NCI-H1694 (cell line): ENCODE measurements at places on chromosomes 11 and 22.

GRCh38 chr22:25553131-25553530, 11.3 kb upstream of the GRK3 start:
- DNase-seq: no peak

DNA sequence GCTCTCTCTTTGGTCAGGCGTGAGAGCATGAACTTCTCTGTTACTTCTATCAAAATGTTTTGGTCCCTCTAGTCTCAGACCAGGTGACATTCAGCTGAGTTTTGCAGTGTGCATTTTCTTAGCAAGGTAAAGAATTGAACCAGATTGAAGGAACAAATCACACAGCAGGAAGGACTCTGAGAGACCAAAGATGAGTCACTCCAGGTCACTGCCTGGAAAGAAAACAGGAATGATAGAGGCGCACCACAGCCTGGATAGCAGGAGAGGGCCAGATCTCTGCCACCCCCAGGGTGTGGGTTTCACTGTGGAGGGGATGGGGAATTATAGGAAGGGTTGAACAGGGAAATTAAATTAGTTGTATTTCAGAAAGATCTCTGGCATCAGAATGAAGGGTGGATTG, 788.3 kb downstream of the NTM start:
- DNase-seq: no peak

DNA sequence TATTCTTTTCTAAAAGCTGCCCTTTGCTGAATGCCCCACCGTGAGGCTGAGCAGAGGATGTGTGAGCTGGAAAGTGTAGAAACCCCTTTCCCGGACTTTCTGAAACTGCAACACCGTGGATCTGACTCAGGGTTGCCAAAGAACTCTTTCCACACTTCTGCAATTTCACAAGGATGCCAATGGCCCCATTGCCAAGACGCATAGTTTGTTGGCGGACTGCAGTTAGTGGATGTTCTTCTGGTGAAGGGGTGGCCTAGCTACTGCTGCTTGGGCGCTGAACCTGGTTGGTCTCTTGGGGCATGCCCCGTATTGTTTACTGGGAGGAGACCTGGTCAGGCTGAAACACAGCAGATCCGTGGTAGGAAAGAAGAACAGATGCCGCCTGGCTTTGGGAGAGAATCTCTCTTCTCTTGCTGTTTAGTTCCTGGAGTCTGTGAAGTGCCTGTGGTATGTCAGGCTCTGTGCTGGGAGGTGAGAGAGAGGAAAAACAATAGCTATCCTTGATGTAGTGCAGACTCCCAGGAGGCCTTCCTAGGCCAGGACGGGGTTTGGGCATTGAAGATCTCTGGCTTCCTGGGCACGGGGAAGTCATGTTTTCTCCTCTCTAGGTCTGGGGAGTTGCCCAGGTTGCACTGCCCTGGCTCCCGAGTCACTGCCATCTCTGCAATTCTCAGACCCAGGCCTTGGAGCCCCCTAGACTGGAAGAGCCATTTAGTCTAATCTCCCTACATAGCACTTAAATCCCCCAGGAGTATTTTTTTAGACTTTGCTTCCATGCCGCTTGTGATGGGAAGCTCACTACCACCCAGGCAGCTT, 26.9 kb downstream of the CD82 start:
- DNase-seq: no peak

DNA sequence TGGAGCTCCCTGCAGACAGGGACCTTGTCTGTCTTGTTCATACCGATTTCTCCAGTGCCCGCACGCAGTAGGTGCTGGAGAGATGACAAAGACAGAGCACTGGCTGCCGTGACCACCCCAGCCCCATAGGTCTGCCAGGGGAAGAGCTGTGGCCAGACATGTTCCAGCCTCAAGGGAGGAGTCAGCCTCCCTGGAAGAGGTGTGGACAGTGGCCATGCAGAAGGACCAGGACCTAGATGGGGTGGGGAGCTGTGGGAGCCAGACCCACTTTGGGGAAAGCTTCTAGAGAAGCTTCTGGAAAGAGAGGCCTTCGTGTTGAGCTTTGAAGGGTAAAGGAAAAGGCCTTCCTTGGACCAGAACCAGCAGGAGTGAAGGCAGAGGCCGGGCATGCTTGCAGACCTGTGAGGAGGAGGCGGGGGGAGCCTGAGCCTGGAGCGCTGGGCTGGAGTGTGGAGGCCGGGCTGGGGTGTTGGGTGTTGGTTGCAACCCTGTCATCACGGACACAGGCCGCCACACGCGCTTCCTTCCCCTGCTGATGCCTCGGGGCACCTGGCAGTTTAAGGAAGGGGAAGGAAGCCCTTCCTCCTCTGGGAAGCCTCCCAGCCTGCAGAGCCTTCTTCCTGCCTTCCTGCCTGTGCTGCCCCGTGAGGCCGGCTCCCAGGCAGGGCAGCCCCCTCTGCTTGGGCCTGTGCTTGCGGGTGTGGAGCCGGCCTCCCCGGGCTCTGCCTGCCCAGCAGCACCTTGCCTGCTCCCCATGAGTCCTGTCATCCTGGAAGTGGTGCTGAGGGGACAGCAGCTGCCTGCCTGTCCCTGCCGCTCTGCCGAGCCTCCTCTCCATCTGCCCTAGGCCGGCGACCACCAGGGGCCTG, 12.3 kb downstream of the RELT start:
- no peak for DNase-seq

DNA sequence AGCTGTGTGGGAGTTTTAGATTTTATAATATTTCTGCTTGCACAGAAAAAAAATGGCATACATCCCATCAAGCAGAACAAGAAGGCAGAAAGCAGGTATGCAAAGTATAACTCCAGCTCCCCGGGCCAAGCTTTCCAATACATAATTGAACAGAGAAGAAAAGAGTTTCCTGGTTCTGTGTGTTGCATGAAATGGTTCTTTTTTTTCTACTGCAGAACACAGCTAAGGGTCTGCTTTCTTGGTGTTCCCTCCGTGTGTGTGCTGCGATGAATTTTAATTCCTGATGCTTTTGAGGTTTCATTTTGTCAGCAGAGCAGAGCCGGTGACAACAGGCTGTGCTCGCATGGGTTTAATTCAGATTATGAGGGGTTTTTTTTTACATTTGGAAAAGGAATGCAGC, 70.7 kb upstream of the TTC12 start:
- DNase-seq: no peak

- no peak for DNase-seq
These were observed 8.5 kb downstream of the RAB6A start for GRCh38 chr11:73752216-73752867.

GRCh38 chr11:118537409-118537980, 6.5 kb downstream of the TMEM25 start:
- no peak for DNase-seq

GRCh38 chr22:18973264-18974031, 37.4 kb upstream of the PRODH start:
- no peak for DNase-seq

DNA sequence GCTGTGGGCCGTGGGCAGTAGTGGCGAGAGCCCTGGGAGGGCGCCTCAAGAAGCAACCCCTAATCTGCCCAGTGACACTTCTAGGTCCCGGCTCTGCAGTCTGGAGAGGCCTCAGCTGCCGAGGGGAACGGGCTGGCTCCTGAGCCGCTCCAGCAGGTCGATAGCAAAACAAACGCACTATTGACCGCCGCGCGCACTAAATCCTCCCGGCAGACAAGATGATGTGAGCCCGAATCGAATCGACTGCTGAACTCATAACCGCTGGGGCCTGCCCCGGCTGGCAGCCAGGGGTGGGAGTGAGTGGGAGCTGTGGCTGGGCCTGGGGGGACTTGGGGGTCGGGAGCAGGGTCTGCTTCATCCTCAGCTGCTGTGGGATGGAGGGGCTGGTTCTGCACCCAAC, 36.1 kb downstream of the FLRT1 start:
- DNase-seq: no peak

DNA sequence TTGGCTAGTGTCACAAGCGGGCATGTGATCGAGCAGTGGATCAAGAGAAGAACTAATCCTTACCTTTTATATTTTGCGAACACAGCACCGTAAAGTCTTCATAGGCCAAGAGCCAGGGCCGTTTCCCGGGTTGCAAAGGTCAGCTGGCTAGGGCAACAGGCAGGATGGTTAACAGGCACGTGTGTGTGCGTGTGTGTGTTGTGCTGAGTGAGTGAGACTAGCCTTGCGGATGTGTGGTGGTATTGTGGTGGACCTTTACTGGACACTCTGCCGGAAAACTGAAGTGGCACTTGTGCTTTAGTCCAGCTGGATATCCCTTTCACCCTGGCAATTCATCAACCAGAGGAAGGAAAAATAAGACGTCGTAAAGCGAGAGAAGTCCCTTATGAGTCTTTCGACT, 176.7 kb downstream of the BCR start:
- no peak for DNase-seq

DNA sequence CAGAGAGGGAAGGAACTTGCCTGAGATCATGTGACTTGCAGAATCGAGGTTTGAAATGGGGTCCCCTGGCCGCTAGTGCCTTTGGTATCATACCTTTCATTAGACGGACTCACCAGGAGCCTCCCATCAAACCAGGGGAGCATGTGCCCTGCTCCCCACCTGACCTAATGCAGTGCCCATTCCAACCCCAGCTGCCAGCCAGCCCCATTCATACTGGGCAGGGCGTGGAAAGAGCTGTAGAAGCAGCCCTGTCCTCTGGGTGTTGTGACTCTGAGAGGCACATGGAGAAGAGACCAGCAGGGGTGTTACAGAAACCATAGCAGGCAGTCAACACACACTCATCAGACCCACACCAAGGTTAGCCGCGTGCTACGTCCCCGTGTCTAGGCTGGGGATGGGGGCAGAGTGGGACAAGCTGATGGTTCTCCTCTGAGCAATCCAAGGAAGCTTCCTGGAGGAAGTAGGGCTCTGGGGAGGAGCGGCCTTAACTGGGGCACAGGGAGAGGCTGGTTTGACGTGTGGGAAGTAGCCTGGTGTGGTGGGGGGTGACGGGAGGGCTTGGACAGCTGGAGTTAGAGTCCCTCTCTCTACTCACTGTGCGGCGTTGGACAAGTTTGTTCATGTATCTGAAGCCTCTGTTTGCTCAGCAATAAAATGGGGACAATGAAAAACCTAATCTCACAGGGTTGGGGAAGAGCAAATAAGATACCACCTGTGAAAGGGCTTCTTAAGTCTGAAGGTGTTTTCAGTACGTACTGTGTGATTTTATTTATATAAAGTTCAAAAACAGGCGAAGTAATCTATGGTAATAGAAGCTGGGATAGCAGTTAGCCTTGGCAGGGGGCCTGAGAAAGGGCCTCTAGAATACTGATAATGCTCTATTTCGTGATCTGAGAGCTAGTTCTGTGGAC, 14.0 kb downstream of the GRIK4 start:
- no peak for DNase-seq

GRCh38 chr11:19848219-19848618, 135.6 kb downstream of the NAV2 start:
- no peak for DNase-seq

GRCh38 chr22:30132290-30132996, 52.2 kb downstream of the HORMAD2 start:
- DNase-seq: no peak

GRCh38 chr11:96169250-96169649, 173.7 kb downstream of the MAML2 start:
- DNase-seq: no peak

- no peak for DNase-seq
These were observed 111.2 kb downstream of the ZNF280B start for GRCh38 chr22:22397292-22397870.

GRCh38 chr22:38850941-38851849, 7.4 kb upstream of the NPTXR start:
- DNase-seq: no peak

DNA sequence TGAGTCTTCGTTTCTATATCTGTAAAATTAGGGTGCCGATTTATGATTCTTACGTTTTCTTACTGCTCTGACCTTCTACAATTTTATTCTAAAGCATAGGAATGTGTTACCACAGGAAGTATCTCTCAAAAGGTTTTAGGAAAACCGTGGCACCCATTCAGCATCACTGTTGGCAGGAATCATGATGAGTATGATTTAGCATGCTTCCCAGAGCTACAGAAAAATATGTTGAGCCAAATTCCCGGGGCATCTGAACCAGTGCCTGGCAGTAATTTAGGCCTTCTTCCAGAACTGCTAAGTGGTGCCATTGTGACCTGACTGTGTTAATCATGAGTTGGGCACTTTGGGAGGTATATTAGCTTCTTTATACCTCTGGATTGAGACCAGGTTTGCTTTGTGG, 605.0 kb upstream of the RAG2 start:
- DNase-seq: no peak

- no peak for DNase-seq
These were observed 326.2 kb upstream of the PDGFD start for GRCh38 chr11:104490182-104490581.

GRCh38 chr22:36927671-36928070, 14.2 kb downstream of the CSF2RB start:
- DNase-seq: no peak

- DNase-seq: no peak
These were observed 18.5 kb upstream of the OR8G1 start for GRCh38 chr11:124222407-124222806.

GRCh38 chr11:112520354-112520753, 259.7 kb upstream of the PLET1 start:
- DNase-seq: no peak

DNA sequence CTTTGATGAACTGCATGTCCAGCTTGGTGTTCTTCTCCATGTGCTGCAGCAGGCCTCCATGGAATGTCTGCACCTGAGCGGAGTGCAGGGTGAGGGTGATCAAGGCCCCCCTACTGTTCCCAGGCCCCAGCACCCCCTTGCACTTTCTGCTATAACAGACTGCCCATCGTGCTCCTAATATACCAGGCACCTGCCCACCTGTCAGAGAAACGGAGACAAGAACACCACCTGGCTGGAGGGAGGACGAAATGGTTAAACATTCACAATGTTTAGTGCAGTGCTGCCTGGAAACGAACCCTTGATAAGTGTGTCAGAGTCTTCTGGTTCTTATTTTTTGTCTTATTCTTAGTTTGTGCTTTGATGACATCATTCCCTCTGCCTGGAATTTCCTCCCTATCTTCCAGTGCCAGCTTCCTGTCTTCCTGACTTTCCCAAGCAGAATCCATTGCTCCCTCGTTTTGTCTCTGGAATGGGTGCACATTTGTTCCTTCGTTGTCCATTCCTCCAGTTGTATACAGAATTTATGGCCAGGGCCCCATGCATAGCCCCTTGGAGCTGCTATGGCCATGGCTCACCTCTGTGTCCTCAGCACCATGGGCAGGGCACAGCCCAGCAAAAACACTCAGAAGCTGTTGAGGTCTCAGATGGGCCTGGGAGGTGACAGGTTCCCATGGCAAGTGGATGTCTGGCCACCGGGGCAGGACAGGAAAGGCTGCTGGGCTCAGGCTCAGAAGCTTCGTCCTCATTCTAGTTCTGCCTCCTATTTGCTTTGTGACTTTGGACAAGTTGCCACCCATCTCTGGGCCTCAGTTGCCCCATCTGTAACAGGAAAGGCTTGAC, 11.9 kb downstream of the BAIAP2L2 start:
- DNase-seq: no peak

GRCh38 chr11:21105196-21105917, 436.0 kb downstream of the NELL1 start:
- no peak for DNase-seq

- DNase-seq: no peak
These were observed 419.9 kb downstream of the AASDHPPT start for GRCh38 chr11:106497321-106497720.

- DNase-seq: no peak
These were observed 65.0 kb downstream of the LRP5 start for GRCh38 chr11:68377389-68377795.

- DNase-seq: no peak
These were observed 877 bp downstream of the SLC25A17 start for GRCh38 chr22:40818192-40818746.
